CD8-positive, alpha-beta memory T cell (primary cell): ENCODE measurements at places on chromosomes 6 and 20.

DNA sequence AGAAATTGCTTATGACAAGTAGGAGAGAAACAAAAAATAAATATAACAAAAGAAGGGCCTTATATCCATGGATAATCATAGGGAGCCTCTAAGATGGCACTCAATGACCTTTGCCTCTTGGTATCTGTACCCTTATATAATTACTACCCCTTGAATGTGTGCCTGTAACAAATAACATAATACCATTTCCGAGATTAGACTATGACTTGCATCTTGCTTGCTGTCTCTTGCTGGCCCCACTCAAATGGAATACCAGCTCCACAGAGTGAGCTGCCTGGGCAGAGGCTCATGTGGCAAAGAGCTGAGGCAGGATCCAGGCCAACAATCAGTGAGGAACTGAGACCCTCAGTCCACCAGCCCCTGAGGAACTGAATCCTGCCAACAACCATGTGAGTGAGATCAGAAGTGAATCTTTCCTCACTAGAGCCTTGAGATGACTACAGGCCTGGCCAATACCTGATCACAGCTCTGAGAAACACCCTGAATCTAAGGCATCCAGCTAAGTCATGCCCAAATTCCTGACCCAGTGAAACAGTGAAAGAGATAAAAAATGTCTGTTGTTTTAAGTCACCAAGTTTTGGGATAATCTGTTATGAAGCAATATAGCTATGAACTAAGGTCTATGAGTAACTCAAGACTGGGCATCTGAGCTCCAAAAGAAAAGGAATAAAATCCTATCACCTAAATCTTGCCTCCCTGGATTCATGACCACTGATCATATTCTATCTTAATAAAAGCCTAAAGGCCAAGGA is 5.5 kb downstream of the KATNA1 start:
- no peak for DNase-seq

DNA sequence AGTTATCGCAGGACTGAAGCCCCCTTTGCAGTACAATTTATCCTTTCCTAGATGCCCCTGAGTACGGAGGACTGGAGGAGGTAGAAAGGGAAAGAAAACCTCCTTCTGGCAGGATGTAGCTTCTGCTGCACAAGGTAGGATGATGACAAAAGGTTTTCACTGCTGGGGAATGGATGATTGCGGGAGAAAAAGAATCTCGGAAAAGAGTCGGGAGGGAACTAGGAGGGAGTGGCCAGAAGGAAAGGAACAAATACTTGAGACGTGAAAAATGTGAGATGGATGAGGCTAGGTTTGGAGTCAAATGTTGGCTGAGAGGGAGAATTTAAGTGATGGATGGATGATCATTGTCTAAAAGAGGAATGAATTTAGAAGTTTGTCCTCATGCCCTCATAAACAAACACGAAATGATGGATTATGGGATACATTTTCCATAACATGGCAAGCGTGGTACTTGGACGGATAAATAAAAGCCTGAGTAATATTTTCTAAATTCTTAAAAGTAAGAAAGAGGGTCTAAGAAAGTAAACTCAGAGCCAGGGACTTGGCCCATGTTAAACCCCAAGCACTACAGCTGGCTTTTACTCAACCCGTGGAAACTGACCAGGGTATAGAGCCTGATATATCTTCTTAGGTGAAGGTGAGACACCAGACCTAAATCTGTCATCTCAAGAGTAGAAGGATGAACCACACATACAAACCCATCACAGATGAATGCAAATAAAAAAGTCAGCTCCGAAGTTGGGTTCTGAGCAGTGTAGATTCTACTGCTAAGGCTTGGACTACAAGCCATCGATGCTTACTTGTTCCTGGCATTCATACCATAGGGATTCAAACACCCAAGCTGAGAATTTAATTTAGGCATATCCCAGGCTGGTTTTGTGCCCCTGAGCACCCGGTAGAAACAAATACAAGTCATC is 72.4 kb downstream of the HFE start:
- DNase-seq: no peak

- no peak for DNase-seq
These were observed 946.8 kb downstream of the GRIK2 start for GRCh38 chr6:102340311-102340710.

GRCh38 chr6:104955927-104956730 is 778 bp upstream of the LIN28B start:
- no peak for DNase-seq

GRCh38 chr6:94065707-94066337 is 646.5 kb upstream of the EPHA7 start:
- DNase-seq: no peak

- no peak for DNase-seq
These were observed 95.9 kb downstream of the SSR1 start for GRCh38 chr6:7216941-7217621.
